HFFc6 (cell line): ENCODE measurements at places on chromosomes 1 and 21.
A peak's percentile ranks its signal among the peaks of the same experiment; 100 is the strongest.

- H3K36me3 ChIP-seq = peaks cover 5% of the 10 kb centered on the region; the same call in 1 of the 2 replicates
- no peak overlapping the region for H3K4me3 ChIP-seq
- DNase-seq = peak; percentile 18
- peaks cover 55% of the 10 kb centered on the region for H3K4me1 ChIP-seq
- peaks cover 3% of the 10 kb centered on the region; the same call in 1 of the 2 replicates for H3K27me3 ChIP-seq
Observed at GRCh38 chr1:173191011-173191705, 16.0 kb downstream of the TNFSF4 start.

DNA sequence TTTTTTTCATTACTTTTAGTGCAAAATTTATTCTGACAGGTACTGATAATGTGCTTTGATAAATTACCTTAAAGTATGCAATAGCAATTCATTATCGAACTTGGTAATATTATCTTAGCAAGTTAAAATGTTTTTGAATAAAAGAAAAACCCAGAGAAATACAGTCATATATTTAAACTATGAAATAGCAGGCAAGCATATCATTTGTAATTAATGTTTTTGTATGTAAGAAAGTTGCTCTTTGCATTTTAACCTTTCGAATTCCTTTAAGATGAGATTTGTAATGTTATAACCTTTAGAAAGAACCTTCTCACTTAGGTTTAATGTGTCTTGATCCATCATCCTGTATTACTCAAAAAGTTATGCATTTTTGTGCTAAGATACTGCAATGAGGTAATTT is 585.6 kb downstream of the PTBP2 start:
- no peak for DNase-seq
- no peak overlapping the region for H3K27ac ChIP-seq
- H3K36me3 ChIP-seq = peaks cover 12% of the 10 kb centered on the region
- H3K27me3 ChIP-seq = no peaks in the 10 kb centered on the region
- H3K4me3 ChIP-seq = no peak overlapping the region

DNA sequence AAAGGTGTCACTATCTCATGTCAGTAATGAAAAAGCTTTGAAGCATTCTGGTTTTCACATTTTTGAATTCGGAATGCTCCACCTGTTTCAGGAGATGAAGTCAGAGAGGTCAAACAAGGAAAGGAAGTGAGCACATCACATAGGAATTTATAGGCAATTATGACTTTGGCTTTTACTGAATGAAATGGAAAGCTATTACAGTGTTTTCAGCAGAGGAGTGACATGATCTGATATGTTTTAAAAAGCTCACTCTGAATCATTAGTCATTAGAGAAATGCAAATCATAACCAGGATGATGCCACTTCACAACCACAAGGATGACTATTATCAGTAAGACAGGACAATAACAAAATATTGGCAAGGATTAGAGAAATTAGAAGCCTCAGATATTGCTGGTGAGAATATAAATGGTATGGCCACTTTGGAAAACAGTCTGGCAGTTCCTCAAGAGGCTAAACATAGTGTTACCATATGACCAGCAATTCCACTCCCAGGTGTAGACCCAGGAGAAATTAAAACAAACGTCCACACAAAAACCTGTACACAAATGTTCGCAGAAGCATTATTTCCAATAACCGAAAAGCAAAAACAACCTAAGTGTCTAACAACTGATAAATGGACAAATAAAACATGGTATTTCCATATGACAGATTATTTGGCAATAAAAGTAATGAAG is 7.5 kb downstream of the TAF1A start:
- peaks cover 19% of the 10 kb centered on the region for H3K36me3 ChIP-seq
- DNase-seq = peak; percentile 13

DNA sequence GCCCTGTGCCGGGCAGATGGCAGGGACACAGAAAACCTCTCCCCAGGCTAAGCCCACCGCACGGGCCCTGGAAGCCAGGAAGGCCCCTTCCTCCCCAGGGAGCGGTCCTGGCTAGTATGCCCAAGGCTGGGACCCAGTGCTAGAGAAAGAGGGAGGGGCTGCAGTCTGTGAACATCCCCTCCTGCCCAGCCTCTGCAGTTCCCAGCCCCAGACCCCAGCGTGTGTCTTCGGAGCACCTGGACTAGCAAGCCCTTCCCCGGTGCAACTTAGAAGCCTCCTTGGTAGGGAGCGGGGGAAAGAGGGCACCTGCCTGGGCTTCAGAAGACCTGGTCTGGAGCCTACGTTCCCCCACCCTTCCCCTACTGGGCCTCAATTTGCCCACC is 2.1 kb downstream of the PLEKHG5 start:
- DNase-seq = no peak
- H3K4me3 ChIP-seq = peak overlapping the region; percentile 86; the same call in 1 of the 2 replicates
- peaks cover 25% of the 10 kb centered on the region for H3K4me1 ChIP-seq
- peaks cover 4% of the 10 kb centered on the region for H3K27me3 ChIP-seq
- no peaks in the 10 kb centered on the region for H3K36me3 ChIP-seq

DNA sequence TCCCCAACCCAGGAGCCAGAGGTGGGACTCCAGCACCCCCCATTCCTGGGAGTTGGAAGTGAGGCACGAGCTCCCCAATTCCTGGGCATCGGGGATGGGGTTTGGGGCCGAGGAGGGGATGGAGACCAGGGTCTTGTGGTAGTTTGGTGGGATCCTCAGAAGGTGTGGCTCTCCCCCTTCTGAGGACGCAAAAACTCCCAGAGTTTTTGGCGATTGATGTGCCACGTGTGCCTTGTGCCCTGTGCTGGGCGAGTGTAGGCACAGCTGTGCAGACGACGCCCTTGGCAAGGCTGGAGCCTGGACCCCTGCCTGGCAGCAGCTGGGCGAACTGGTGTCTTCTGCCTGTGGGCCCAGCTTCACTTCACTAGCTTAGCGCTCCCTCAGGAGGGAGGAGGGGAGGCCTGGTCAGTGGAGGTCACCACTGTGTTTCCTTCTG is 2.6 kb downstream of the GUK1 start:
- H3K27ac ChIP-seq = peak overlapping the region; percentile 51
- H3K4me1 ChIP-seq = peaks cover 15% of the 10 kb centered on the region
- H3K27me3 ChIP-seq = peaks cover 2% of the 10 kb centered on the region
- H3K36me3 ChIP-seq = peaks cover 5% of the 10 kb centered on the region; the same call in 1 of the 2 replicates
- DNase-seq = no peak

GRCh38 chr1:237084341-237085077 is 42.5 kb downstream of the RYR2 start:
- peaks cover 5% of the 10 kb centered on the region; the same call in 1 of the 2 replicates for H3K36me3 ChIP-seq
- no peak overlapping the region for H3K27ac ChIP-seq
- no peaks in the 10 kb centered on the region for H3K27me3 ChIP-seq
- DNase-seq = no peak

DNA sequence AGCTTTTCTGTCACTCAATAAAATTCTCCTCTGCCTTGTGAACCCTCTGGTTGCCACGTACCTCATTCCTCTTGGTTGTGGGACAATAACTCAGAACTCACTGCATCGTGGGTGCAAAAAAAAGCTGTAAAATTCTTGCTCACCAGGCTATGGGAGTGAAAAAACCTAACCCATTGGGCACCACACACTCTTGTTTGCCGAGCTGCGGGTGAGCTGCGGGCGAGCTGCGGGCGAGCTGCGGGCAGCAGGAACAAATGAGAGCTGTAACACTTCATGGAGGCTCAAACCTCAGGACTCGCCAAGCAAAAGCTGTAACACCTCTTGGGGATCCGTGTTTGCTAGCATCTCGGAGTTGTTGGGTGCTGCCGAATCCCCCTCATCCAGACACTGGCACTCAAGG is 641.3 kb upstream of the CHRM3 start:
- peaks cover 23% of the 10 kb centered on the region; the same call in 1 of the 2 replicates for H3K36me3 ChIP-seq
- no peak for DNase-seq
- H3K4me3 ChIP-seq = no peak overlapping the region
